ENCODE measurements at places on chromosomes 1 and 21. TPM values are rescaled to one million over a fixed set of nuclear protein-coding genes. Genes with fewer than 3 reads are reported as not detected.

GRCh38 chr1:47233186-47233585 lies 1.2 kb upstream of the TAL1 start:
- no peak for DNase-seq

- DNase-seq: peak; percentile 47
Measured at GRCh38 chr1:66542811-66543767, 9.1 kb downstream of the SGIP1 start.

DNA sequence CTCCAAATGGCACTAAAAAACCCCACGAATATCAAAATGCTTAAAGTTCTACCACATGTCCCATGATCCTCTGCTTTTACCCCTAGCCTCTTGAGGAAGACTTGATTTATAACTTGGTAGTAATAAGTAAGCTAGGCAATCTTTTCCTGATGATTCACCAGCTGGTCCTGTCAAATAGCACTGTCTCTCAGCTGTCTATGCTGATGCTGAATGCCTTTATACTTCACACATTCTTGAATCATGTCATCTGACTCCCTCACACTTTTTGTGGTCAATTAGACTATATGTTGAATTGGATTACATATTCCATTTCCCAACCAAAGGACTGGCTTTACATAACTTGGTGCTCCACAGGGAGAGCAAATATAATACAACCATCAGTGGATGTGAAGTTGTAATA lies 16.6 kb downstream of the C21orf91 start:
- DNase-seq: no peak

DNA sequence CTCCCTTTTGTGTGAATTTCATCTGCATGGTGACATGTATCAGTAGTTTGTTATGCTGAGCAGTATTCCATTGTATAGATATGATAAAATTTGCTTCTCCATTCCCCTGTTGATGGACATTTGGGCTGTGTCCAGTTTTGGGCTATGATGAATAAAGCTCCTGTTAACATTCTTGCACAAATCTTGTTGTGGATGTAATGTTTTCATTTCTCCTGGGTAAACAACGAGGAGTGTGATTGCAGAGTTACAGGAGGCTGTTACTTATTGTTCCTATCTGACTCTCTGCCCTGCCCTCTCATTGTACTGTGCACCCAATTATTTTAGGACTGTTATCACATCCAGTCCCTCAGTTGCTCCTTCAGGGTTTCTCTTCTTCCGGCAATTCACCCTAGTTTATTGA lies 24.2 kb downstream of the MAPKAPK2 start:
- DNase-seq: no peak

DNA sequence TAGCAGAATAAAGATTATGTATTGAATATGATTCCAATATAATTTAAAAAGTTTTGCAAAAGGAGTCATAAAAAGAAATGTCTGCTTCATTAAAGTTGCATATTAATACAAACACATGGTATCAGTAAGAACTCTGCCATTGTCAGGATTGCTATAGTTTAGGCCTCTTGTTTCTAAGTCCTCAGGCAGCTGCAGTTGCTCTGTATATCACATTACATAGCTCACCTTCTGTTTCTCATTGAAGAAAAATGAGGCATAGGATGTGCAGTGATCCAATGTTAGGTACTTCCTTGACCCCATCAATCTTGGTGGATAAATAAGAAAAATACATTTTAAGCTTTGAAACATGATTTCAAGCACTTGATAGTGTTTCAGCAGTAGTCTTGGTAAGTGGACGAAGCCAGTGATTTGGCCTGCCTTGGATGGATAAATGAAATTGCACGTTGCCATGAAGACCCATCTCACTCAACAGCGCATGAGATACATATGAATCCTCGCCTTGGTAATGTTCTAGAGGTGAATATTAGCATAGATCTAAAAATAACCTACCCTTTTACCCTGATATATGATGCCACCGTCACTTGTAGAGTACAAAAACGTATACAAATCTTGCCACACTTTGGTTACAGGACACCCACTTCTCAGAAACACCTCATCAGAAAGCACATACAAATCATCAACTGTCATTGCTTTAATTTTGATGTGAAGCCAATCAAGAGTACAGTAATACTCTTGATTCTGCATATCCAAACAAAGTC lies 25.3 kb downstream of the ZFYVE9 start:
- DNase-seq: no peak

The TTC39A gene
- 0.25 TPM for total RNA-seq
